ENCODE measurements at places on chromosomes 2 and 18.
A peak's percentile ranks its signal among the peaks of the same experiment; 100 is the strongest.

DNA sequence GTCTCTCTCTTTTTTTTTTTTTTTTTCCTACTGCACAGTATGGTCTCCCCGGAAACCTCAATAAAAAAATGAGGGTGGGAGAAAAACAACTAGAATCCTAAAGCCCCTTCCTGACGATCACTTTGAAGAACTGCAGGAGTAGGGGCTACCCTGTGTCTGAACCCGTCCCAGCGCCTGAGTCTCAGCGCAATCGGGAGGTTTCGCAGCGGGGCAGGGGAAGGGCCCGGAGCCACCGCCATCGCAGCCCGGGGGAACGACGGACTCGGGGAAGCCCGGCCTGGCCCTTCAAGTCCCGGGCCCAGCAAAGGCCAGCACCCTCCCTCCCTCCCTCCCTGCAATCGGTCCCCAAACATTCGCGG is 411 bp downstream of the NARS1 start:
- no peak for DNase-seq

DNA sequence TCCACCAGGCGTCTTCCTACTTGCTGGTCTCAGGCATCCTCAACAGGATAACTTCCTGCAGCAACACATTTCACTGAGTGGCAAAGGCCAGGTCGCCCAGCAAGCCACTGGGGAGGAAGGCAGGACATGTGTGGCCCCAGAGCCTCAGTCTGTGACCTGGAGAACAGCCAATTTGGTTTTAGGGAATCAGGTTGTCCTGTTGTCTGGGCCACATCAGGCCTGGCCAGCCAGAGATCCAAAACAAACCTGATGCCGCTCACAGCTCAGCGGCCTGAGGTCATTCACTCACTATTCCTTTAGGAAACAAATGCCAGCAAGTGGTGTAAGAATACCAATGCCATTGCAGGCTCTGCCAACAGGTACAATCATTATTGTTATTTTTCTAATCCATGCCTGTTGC is 210.7 kb downstream of the VAPA start:
- DNase-seq, result no peak

DNA sequence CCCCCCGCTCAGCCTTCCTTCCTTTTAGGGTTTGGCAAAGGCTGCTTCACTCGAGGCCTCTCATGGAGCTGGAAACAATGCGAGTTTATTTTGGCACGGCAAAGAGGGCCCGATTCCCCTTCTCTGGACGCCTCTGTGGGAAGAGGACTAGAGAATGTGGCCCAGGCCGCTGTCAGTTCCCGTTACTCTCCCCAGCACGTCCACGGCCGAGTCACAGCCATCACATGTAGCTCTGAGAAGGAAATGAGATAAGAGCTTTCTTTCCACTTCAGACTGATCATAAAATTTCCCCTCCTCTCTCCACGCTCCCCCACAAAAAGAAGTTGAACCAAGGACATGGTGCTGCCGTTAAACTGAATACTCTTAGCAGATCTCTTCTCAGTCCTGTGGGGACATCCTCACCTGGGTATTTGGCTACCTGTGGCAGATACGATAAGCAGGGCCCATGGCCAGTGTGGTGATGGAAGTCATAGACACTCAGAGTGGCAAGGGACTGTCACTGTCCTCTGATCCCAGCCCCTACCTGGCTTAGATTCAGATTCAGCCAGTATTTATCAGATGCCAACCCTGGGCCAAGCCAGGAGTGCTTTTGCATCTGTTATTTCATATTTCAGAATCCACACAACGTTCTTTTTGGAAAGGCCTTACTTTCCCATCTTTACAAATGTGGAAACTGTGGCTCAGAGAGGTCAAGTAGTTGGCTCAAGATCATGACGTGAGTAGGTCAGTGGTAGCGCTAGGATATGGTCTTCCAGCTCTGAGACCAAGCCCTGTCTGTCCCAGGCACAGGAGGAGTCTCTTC is 101.2 kb downstream of the MCFD2 start:
- DNase-seq, result no peak

- no peak for DNase-seq
Observed at GRCh38 chr2:239118675-239119211, 270.9 kb downstream of the TWIST2 start.

GRCh38 chr2:201643216-201643890 is at the start of gene TMEM237:
TMEM237 (minus strand) TSS chr2:201643503; CDS start chr2:201643400, 103 bp downstream.
- no peak for DNase-seq

DNA sequence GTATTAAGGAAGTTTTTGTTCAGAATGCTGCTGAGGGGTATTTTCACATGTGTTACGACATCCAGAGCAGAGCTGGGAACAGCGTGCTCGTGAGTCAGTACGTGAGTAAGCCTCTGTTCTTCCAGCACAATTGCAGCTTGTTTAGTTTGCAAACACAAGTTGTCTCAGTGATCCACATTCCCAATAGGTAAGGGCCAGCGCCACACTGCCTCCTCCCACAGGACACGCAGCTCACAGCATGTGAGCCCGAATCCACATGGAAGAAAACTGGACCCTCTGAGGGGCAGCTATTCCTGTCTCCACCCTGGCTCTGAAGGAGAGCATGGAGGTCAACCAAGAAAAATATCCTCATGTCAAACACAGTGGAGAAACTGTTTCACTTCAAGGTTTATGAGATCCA is 173.9 kb upstream of the PID1 start:
- peak; percentile 76 for DNase-seq

GRCh38 chr2:26401739-26402541 is at the start of gene DRC1:
DRC1 (plus strand) TSS chr2:26401920; CDS start chr2:26401990, 70 bp downstream.
- DNase-seq, result peak; percentile 78

- DNase-seq, result no peak
Observed at GRCh38 chr2:29425866-29426265, 310.7 kb downstream of the CLIP4 start.

- DNase-seq, result no peak
Observed at GRCh38 chr2:43201016-43201415, 25.4 kb downstream of the ZFP36L2 start.

DNA sequence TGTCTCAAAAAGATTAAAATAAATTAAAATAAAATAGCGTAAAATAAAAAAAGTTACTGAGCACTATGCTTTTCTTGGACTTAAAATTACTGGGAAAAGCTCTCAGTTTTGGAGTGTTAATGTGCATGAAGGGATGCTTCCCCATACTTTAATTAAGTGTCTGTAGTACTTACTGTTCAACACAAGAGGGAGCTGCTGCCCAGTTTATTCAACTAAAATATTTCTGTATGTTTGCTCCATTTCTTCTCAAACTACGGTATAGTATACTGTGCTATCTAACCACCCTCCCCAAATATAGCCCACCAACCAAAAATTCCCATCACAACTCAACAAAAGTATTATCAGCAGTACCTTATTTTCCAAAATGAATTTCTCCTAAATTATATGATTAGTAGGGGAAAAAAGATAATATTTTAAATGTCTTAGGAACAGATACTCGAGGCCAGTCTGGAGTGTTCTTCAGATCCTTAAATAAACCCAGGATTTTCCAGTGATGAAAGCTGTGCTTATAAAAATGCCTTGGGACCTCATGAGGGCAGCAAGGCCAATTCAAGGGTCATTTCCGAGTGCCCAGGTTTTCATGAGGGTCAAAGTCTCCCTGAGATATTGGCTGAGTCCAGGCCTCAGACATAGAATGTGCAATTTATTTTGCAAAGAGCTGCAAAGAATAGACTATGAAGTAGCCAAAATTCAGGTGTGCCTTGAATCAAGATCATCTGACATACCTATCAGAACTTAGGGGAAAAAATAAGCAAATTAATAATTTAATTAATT is 64.1 kb downstream of the CHRNA1 start:
- no peak for DNase-seq

DNA sequence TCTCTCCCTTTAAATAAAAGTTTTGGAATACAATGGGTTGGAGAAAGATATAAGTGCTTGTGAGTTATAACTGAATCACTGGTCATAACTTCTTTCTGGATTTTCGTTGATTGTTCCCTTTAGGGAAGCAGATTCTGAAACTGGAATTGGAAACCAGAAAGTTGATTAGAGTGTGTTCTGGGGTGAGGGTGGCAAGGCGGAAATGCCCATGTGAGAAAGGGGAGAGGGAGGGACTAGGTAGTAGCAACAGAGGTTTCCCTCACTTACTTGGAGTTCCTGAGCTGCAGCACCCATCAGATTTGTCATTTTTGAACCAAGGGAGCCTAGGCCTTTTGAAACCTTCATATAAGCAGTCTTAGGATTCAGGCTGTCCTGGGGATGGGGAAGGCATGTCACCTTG is 453.4 kb downstream of the KCNJ3 start:
- no peak for DNase-seq

GRCh38 chr2:197042739-197043196 is 116.3 kb upstream of the PGAP1 start:
- no peak for DNase-seq

- peak; percentile 99 for DNase-seq
Observed at GRCh38 chr2:33108483-33109443, 162.0 kb downstream of the LTBP1 start.

DNA sequence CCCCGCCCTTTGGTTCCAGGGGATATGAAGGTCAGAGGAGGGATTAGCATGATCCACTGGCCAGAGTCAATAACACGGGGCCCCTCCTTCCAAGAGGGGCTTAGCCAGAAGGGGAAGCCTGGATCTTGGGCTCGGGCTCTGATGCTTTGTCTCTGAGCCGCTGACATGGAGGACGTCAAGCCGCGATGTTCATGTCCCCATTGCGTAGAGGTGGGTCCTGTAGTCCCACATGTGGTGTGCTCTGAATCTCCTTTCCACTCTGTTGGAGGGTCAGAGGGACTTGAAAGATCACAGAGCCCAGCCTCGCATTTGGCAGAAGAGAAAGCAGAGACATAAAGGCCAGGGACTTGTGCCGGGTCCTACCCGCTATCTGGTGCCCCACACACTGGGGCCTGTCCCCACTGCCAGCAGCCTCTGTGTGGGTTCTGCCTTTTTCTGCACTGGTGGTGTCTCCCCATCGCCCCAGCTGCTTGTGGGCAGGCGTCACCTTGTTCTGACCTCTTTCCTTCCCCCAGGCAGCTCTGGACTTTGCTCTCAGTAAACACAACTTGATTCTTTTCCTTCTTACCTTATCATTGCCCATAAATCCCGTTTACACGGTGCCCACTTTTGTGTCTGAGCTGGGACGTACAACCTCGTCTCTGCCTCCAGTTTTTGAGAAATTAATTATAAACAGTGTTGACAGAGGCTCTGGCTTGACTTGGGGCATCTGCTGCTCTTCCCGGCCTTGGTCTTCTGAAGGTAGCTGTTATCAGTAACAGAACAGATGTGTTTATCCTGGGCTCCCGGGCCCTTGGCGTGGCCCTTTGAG is 48.8 kb downstream of the SH3BP4 start:
- no peak for DNase-seq

DNA sequence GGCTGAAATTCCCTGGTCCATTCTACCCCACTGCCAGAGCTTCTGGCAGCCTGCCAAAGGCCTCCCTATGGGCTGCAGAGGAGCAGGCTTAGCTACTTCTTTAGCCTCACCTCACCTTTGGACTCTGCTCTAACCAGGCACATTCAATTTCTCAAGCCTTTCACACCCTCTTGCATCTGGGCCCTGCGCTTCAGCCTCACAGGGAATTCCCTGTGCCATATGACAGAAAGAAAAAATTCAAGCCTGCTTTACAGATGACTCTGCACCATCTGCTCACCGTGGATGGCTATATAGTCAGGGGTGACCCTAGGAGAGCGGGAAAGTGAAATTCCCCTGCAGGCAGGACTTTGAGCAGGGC is 62.5 kb downstream of the REEP1 start:
- peak; percentile 79 for DNase-seq

DNA sequence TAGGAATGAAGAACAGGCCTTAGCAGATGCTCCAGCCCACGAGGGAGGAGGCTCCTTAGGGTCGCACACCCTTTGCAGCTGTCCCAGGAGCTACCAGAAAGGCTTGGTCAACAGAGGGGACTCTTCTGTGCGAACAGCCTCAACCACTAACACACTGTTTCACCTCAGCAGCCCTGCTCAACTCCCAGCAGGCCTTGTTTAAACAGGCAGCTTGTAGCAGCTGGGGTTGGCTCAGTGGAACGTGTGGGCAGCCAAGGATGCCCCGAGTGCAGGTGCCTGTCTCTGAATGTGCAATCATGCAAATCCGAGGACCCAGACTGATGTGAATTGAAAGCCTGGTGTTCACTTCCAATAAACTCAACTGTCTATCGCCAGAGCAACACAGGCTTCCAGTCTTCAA is 88.7 kb upstream of the CXCR4 start:
- no peak for DNase-seq

GRCh38 chr2:209663139-209663538 is 108.5 kb upstream of the UNC80 start:
- no peak for DNase-seq

DNA sequence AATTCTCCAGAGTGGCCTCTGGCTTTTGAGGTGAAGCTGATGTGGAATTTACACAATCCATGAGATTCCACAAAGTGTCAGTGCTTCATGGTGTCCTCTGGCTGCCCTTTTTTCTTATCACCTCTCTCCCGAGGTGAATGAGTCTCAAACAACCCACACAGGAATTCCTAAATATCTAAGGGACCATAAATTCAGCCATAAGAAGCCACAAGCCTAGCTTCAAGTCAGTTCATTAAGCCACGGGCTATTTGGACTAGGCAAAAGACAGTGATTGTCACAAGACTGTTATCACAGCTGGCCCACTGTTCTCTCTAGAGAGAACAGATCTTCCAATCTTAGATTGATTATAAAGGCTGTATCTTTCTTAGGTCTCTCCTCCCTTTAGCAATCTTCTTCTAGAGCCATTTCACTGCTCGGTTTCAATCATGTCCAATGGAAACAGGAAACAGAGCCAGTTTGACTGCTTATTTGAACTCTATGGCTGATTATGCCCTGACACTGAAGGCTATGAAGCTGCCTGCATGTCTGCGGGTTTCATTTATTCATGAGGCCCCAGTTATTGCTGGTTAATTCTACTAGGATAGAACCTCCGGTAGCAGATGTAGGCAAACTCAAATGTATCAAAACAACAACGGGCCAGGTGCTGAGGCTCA is 4.1 kb downstream of the NEMP2 start:
- peak; percentile 13 for DNase-seq

DNA sequence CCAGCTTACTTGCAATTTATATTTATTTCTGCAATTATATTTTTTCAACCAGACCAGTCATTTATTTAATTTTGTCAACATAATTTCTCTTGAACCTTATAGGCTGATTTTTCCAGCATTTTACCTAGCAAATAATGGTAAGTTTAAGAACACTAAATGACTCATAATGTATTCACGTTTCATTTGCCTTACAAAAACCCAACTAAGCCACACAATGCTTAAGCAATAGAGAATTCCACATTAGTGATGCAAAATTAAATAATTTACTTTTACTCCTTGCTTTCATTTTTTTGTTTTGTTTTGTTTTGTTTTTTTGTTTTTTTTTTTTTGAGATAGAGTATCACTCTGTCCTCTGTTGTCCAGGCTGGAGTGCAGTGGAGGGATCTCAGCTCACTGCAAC is 110.4 kb upstream of the VRK2 start:
- DNase-seq, result no peak

DNA sequence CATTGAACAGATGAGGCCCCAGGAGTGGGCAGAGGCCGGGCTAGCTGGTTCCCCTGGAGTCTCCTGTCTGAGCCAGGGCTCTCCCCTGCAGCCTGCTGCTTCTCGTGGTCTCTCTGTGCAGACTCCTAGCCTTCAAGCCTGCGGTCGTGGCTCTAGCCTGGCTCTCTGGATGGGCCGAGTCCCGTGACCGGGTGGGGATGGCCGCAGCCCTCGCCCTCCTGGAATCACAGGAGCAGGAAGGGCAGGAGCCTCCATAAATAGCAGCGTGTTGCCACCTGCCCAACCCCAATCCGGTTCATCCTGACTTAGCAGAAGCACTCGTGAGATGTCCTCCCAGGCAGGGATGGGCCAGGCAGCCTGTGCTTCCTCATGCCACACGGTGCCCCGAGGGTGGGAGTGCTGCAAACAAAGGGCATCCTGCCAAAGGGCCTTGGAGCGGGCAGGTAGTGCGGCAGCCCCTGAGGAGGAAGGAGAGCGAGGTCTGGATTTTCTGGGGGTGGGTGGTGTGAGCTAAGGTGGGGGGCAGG is 43.9 kb downstream of the FOSL2 start:
- DNase-seq, result peak; percentile 55

- DNase-seq, result no peak
Observed at GRCh38 chr2:116879650-116880160, 934.8 kb upstream of the DDX18 start.
